ENCODE measurements at places on chromosomes 2 and 18.
A peak's percentile ranks its signal among the peaks of the same experiment; 100 is the strongest.

GRCh38 chr2:74436848-74437695, 4.7 kb downstream of the RTKN start:
- DNase-seq = no peak

- no peak for DNase-seq
Measured at GRCh38 chr18:43081396-43081795, 34.1 kb downstream of the RIT2 start.

DNA sequence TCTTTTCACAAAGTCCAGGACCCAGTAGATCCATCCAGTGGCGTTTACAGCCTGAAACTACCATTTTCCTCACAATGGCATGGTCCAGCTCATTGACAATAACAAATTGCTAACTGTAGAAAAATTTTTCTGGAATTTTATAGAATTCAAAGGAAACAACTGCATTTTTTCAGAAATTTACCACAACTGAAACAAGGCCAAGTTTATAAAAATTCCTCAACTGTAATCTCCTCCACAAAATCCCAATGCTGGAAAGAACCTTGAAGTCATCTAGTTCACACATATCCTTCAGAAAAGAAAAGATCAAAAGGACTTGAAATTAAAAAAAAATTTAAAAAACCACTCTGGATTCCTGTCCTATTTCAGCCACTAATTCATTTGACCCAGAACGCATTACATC, 226.0 kb upstream of the CTAGE1 start:
- no peak for DNase-seq

DNA sequence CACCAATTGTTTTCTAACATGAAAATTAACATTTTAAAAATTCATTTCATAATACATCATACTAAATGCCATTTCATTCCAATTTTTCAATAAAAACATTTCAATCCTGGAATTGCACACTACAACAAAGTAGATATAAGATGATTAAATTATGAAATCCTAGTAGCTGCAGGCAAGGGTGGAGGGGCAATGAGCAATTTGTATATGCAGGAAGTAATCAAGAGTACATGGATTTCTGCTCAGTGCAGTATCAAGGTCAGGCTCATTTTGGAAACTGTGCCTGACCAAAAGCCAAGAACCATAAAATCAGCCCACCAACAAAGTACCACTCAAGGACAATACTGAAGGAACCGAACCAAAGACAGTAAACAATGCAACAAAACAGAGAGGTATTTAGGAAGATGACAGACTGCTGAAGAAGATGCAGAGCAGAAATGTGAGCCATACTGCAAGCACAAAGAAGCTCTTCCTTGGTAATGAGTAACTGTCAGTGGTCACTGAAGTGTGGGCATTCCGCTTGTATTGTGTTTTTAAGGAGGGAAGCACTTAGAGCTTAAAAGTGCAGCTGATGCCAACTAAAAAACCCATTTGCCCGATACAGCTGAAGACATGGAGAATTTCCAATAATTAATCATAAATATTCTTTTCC, 34.5 kb upstream of the DSEL start:
- peak; percentile 39 for DNase-seq

DNA sequence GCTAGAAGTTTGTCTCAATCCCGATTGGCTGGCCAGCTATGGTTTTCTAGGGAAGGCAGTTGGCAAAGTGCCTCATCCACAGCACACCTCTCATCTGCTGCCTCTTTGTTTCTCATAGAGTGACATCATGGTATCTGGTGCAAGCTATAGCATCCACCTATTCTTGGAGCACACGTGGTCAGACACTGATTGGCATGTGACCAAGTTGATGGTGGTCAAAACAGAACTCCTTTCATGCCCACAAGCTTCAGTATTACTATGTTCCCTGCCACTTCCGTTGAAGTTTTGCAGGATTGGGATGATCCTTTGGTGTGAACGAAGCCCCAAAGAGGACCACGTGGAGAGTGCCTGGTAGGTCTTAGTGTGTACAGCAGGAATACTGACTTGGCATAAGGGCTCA, 28.8 kb downstream of the TTC32 start:
- DNase-seq = no peak

DNA sequence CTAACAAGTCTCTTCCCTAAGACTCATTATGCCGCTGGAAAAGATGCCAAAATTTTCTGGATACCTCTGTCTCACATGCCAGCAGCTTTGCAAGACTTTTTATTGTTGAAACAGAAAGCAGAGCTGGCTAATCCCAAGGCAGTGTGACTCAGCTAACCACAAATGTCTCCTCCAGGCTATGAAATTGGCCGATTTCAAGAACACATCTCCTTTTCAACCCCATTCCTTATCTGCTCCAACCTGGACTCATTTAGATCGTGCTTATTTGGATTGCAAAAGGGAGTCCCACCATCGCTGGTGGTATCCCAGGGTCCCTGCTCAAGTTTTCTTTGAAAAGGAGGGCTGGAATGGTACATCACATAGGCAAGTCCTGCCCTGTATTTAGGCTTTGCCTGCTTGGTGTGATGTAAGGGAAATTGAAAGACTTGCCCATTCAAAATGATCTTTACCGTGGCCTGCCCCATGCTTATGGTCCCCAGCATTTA, 26.3 kb downstream of the DHRS9 start:
- no peak for DNase-seq

DNA sequence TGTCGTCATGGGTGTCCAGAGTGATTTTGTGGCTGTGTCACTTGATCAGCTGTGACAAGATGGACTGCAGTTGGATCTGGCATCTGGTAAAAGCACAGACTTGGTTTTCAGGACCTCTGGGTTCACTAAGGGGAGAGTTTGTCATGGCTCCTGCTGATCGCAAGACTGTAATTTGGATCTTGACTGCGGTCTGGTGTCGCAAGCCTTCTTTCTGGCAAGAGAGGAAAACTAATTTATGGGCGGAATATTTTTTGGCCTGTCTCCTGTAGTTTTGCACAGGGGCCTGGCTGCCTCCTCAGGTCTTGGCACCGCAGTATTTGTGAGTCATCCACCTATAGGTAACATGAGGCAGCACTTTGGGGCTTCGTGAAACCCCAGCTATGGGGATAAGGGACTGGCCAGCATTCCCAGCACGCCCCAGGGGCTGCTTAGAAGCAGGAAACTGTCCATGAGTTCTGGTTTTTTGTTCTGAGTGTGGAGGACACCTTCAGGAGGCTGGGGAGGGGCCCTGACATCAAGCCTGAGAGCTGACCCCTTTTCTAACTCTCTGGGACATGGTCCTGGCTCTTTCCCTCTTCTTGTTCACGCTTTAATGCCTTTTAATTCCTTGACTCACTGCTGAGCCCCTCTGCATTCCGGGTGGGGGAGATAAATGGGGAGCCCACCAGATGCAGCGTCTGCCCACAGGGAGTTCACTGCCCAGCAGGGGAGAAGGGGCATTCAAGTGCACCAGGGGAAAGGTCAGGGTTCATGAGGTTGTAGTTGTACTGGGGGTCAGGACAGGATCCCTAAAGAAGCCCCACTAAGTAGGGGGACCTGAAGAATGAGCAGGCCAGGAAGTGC, 12.2 kb downstream of the SH3BP4 start:
- DNase-seq = no peak

GRCh38 chr18:45825258-45826044, at the start of gene SIGLEC15:
Gene SIGLEC15 (plus strand): TSS chr18:45825675. CDS start chr18:45825729, 54 bp downstream.
- DNase-seq = no peak

- peak; percentile 39 for DNase-seq
Measured at GRCh38 chr2:232444409-232445148, 11.4 kb upstream of the ALPI start.
